ENCODE measurements at places on chromosomes 16 and 17.
A peak's percentile ranks its signal among the peaks of the same experiment; 100 is the strongest.

DNA sequence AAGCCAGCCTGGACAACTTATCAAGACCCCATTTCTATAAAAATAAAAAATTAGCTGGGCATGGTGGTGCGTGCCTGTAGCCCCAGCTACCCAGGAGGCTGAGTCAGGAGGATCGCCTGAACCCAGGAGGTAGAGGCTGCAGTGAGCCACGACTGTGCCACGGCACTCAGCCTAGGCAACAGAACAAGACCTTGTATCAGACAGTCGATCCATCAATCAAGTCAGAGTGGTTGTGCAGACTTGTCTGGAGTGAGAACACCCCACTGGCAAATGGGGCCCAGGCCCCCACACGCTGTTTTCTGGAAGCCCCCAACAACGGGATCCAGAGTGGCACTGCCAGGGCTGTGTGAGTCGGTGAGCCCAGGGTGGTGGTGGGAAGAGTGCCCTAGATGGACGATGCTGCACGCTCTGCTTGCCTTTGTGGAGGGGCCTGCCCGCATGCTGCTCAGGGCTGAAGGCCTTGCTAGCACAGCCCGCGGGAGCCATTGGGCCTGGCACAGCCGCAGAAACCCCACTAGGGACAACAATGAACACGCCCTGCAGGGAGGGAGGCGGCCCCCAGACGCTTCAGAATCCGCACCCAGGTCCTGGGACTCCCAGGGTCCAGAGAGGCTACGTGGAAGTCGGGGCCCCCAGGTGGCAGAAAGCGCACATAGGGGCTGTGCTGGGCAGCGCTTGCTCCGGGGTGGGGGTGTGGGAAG is 80.1 kb upstream of the GNG13 start:
- DNase-seq = no peak

DNA sequence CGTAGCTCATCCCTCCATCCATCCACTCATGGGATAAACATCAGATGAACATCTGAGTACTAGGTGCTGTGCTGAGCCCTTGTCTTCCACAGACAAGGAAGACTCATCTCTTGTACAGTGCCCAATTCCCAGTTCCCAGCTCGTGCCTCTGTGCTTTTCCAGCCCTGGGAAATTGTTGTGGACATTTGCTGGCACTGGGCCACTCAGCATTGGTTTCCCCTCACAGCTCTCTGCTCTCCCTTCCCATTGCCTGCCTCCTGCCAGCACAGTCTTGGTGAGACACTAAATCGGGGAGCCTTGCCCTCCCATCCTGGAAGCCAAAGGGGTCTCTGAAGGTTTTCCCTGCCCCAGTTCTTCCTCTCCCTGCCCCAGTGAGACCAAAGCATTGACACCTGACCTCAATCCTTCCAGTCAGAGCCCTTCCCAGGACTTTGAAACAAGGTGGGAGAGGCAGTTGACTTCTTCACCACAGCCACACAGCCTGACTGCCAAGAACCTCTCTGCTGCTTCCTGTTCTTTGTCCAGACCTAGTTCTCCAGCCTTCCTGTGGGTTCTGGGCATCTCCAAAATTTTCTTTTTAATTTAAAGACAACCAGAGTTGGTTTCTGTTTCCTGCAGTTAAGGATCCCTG is 50.2 kb downstream of the WSB1 start:
- DNase-seq = peak; percentile 29

- DNase-seq = no peak
Observed at GRCh38 chr17:33562792-33563191, 269.7 kb upstream of the ASIC2 start.

DNA sequence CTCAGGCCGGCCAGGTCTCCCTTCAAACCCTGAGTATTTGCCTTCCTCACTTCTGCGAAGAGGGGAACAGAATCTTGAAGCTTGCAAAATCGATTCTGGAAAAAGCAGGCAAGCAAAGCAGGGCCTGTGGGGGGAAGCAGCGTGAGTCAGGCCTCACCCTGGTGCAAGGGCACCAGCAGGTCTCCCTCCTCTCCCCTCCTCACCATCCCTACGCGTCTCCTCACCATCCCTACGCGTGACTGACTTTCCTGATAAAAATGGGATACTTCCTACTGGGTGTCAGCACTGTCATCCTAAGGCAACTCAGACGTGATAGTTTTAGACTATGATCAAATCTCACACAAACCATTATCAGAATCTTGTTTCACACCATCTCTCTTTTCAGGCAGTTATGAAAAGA is 12.1 kb downstream of the CMTM3 start:
- peak; percentile 34 for DNase-seq

DNA sequence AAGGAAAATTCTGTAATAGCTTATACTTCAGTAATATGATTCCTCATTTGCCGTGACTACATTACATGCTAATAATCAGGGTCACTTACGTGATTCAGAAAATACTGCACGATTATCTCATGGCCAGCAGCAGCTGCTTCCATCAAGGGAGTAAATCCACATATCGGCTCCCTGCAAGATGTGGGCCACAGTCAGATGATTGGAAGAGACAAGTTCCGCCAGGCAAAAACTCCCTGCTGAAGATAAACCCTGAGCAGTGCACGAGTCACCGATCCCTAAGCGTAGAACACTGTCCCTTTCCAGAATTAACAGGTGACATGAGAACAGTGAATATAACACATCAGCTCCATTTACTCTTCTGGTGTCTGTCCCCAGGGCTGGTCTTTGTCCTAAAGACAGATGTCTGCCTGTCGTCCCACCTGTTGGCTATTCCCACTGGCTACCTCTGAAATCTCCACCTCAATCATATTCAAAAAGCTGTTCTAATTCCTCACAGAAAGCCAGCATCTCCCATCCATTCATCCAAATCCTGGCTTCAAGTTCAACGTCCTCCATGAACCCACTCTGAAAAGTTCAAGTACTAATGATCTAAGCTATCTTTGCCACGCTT is 9.3 kb downstream of the ANKS3 start:
- DNase-seq = no peak

DNA sequence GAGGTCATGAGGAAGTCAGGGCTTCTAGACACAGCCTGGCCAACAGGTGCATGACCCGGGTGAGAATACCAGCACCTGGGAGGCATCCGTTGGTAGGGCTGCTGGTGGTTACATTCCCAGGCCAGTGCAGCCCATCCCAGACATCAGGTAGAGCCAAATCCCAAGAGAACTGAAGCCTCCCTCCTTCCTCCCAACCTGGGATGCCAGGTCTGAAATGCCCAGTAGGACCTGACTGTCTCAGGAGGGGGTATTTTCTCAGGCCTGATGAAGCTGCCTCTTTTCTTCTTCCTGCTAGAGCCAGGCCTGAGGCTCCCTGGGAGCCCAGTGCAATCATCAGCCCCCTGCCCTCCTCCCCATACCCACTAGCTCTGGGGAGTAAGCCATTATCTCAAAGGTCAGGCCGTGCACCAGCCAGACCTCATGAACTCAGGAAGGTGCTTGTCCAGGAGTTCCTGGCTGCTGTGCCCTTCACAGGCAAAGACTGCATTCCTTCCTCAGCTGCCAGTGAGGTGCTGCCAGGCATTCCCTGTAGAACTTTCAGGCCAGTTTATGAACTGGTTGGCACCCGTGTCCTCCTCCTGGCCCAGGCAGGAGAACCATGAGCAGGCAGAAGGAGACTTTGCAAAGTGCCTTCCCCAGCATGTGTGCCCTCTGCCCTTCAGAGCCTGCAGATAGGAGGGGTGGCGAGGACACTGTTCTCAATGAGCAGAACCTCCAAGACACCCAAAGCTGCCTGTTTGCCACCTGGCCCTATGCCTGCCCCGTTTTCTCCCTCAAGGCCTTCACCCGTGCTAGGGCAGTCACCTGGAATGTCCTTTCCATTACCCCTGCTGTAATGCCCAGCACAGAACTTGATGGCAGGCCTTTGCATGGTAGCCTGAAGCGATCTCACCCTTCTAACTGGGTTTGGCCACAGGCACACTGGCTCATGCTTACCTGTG is 7.6 kb downstream of the TBX2 start:
- DNase-seq = no peak

DNA sequence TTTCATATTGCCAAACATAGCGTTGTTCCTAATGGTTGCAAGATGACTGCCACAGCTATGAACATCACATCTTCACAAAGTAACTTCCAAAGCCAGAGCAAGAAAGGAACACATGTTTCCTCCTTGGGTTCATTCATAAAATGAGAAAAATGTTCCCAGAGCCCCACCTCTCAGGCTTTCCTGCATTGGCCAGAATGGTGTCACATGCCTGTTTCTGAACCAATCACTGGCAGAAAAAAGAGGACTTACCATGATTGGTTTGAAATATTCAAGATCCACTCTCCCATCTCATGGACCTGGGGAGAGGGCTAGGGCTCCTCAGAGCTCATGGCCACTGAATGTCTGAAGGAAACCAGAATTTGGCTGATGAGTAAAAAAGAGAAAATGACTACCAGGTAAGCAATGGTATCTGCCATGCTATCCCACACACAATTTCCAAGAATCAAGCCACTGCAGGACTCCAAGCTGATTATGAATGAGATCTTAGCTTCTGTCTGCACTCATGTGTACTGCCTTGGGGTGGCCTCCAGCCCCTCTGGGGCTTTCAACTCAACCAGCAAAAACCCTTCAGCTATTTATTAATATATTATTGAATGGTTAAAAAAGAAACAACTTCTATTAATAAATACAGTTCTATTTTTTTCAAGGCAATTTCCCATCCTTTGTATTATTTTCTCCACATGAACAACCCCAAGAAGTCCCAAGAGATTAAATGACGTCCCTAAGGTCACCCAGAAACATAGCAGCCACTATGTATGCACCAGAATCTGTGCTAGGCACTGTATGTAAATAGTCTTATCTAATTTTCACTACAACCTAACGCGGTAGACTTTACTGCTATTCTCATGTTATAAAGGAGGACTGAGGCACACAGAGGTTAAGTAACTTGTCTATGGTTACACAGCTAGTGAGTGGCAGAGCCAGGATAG is 61.4 kb upstream of the TMC5 start:
- no peak for DNase-seq

GRCh38 chr16:17027488-17028129 is 443.2 kb downstream of the XYLT1 start:
- DNase-seq = no peak

- no peak for DNase-seq
Observed at GRCh38 chr17:76217081-76217480, 23.2 kb downstream of the RNF157 start.

Measured in inflammatory macrophage (primary cell).